ENCODE measurements at places on chromosomes 5 and 9. TPM values are rescaled to one million over a fixed set of nuclear protein-coding genes. Genes with fewer than 3 reads are reported as not detected.

The PCDHB12 gene
- total RNA-seq: 0.08 TPM

The GAPT gene
- not detected for total RNA-seq

The PIP5K1B gene
- not detected for total RNA-seq

The AKNA gene
- 12.6 TPM for total RNA-seq

The LCP2 gene
- under 0.01 TPM for total RNA-seq

The LTC4S gene
- total RNA-seq: 7.0 TPM

The LRRC26 gene
- total RNA-seq: not detected

The NFIB gene
- 25.9 TPM for total RNA-seq

The SH3GL2 gene
- not detected for total RNA-seq

The CCDC192 gene
- total RNA-seq: not detected

The LSM11 gene
- total RNA-seq: 2.3 TPM

The TEX10 gene
- total RNA-seq: 27.4 TPM

The PROB1 gene
- total RNA-seq: 5.6 TPM

The NUDT12 gene
- total RNA-seq: 12.8 TPM

The PCDH12 gene
- total RNA-seq: 0.64 TPM

The FAM169A gene
- under 0.01 TPM for total RNA-seq

The GIN1 gene
- total RNA-seq: 3.1 TPM

Data from epithelial cell of alveolus of lung (primary cell).